ENCODE measurements at places on chromosomes 2 and 18. TPM values are rescaled to one million over a fixed set of nuclear protein-coding genes. Genes with fewer than 3 reads are reported as not detected.

Gene EFEMP1
- 86.2 TPM for polyA plus RNA-seq

Gene MZT2A
- 95.3 TPM for polyA plus RNA-seq

Gene SGPP2
- 24.1 TPM for polyA plus RNA-seq

Gene LHCGR
- 0.35 TPM for polyA plus RNA-seq

Gene ATOH8
- 15.6 TPM for polyA plus RNA-seq

Gene RFX8
- 0.82 TPM for polyA plus RNA-seq

Gene LBX2
- 2.2 TPM for polyA plus RNA-seq

Gene DNAH6
- 0.48 TPM for polyA plus RNA-seq

Gene ADAM17
- 39.8 TPM for polyA plus RNA-seq

Measured in left renal pelvis (tissue), 4 donors.